ENCODE measurements at places on chromosomes 7 and 10.

- DNase-seq, result no peak
Observed at GRCh38 chr7:102833343-102833742, 79.5 kb upstream of the LRRC17 start.

DNA sequence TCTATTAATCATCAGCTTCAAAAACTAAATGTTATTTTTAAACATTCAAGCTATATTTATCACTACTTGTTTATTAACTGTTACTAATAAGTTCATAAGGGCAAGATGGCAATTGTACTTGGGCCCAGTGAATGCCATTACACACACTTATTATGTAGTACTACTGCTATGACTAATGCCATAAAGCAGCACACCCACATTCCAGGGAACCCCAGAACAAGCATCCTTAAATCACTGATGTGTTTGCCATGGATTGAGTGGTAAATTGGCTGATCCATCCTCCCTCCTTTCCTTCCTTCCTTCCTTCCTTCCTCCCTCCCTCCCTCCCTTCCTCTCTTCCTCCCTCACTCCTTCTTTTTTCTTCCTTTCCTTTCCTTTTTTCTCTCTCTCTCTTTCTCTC is 37.4 kb upstream of the RSU1 start:
- DNase-seq, result no peak

DNA sequence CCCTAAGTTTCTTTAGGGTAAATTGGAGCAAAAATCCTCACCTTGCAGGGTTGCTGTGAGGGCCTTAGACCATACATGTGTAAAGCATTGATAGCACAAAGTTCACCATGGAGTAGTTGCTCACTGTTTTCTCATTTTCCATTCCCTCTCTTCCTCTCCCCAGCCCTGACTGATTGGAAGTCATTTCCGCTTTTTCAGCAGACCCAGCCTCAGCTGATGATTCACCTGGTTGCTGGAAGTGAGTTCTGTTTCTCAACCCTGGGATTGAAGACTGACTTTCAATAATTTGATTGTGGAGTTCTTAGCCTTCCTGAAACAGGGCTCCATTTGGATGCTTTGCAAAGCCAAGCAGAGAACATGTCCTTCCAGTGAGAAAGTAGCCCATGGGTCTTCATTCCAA is 107.0 kb downstream of the PLXNA4 start:
- no peak for DNase-seq

- DNase-seq, result no peak
Observed at GRCh38 chr10:3735175-3735574, 49.8 kb downstream of the KLF6 start.

DNA sequence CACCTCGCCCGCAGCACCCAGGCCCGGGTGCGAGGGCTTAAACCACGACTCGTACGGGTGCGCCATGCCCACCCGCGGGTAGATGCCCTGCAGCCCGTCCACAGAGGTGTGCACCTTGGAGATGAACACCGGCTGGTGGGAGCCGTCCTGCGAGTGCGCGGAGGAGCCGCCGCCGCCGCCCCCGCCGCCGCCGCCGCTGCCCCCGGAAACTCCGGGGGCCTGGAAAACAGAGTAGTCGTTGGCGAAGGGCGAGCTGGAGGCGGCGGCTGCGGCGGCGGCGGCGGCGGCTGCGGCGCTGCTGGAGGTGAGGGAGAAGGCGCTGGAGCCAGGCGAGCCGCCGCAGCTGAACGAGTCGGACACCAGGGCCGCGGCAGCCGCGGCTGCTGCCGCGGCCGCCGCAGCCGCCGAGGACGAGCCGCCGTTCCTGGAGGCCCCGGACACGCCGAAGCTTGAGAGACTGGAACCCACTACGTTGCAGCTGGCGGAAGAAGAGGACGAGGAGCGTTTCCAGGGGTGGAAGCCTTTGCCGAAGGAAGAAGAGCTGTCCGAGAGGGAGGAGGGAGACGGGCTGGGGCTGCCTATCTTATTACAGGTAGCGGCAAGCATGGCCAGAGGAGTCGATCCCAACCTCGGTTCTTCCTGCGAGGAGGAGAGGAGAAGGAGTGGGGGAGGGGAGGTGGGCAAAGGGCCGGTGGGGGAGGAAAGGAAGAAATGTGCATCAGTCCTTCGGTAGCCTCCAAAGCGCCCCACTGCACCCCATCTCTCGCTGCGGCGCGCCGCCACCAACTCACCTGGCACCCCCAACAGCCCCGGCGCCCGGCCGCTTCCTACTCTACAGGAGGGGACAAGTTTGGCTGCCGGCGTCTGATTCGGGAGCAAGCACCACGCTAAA is 1.3 kb downstream of the SP8 start:
- no peak for DNase-seq

DNA sequence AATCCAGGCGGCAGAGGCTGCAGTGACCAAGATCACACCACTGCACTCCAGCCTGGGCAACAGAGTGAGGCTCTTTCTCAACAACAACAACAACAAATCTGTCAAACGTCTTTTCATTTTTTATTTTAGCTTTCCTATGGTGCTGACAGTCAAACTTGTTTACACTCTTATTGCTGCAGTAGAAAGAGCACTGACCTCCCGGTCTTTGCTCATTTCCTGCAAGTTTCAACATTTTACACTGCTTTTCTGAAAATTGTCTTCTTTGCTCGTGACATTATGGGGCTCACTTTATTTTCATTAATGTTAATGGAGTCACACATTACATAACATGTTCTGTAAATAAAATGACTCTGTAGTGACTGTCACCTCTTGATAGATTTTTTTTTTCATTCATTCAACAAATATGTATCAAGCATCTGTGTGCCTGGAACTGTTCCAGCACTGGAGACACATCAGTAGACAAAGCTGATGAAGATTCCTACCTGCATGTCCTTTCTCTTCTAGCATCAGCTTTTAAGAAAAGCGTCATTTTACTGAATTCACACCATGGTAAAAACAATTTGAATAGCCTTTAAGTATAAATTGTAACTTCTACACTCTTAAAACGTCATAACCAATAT is 277.3 kb downstream of the CELF2 start:
- DNase-seq, result no peak

GRCh38 chr7:33624215-33624614 is 281.1 kb upstream of the BMPER start:
- no peak for DNase-seq

DNA sequence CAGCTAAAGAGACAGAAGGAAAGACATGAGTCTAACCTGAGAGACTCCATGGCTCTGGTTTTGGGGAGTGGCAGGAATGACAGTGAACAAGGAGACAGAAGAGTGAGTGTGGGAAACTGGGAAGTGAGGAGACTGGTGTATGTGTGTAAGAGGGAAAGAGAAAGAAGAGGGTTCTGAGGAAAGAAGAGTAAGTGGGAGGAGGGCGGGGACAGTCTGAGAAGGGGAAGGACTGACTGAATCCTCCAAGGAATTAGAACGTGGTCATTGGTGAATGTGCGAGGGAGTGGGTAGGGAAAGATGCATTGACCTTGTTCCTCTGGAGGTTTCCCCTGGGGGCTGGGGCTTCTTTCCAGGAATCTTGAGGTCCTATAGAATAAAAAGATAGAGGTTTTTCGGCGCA is 26.6 kb downstream of the WNT8B start:
- DNase-seq, result no peak

DNA sequence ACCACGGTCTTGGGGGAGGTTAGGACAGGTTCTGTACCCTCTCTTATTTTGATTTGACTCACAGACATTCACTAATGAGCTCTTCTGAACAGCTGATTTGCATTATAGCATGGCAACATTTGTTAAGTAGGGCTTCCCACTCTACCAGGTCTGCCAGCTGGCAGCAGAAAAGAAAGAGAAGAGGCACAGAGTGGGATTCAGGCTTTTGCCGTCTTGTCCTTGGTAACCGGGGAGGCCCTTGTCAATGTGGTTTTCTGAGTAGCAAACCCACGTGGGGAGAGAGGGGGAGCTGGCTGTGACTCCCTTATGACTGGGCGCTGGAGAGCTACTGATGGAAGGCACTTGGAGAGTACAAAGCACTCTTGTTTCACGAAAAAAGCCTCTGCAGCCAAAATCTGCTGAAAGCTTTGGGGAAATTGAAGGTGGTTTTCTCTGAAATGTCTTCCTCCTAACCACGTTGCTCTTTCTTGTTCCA is 355.3 kb upstream of the GALNT17 start:
- DNase-seq, result no peak

- no peak for DNase-seq
Observed at GRCh38 chr7:131095346-131095745, 232.3 kb upstream of the MKLN1 start.

DNA sequence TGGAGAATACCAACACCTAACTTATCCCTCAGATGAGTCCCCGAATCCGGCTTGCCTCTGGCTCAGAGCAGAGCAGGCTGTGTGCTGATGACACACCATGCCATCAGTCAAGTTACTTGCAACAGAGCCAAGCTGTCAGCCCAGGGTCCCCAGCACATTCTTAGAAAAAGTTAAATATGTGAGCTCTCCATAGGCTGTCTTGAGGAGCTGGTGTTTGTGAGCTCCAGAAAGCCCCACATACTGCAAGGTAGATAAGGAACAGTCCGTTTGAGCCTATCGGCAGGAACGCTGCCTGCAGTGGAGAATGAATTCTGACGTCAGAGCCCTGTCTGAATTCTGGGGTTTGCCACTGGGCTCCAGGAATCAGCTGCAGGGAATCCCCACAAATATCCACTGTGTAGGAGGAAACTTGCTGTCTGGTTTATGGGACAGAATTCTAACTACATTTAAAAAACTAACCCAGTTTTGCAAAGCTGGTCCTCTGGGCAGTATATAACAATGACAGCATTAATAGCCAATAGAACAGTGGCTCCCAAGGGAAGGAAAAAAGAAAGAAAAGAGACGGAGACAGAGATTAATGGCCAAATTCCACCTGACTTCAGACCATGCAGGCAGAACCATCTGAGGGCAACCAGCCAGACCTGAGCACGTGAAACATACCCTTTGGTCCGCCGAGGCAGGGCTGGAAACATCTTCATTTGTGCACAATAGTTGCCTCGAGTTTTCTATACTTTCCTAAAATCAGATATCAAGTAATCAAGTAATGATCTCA is 3.6 kb downstream of the SFXN4 start:
- no peak for DNase-seq

DNA sequence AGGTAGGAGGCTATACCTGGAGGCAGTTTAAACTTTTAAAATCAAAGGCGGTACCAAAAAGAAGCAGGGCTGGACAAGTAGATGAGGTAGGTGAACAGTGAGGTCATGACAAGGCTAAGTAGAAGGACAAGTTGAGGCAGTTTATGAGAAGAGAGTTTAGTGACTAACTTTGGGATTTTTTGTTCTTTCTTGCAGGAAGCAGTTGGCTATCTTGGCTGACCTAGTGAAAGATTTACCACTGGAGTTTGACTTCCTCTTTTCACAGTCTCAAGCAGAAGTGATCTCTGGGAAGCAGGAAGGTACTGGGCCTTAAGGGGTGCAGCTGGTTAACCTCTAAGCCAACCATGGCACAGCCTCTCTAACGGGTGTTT is 26.3 kb downstream of the ENTPD7 start:
- no peak for DNase-seq

All from activated CD8-positive, alpha-beta memory T cell treated with anti-CD3 and anti-CD28 coated beads for 48 hours (primary cell).